Neural crest cell (in vitro differentiated cells): ENCODE measurements at places on chromosomes 1 and 21.

DNA sequence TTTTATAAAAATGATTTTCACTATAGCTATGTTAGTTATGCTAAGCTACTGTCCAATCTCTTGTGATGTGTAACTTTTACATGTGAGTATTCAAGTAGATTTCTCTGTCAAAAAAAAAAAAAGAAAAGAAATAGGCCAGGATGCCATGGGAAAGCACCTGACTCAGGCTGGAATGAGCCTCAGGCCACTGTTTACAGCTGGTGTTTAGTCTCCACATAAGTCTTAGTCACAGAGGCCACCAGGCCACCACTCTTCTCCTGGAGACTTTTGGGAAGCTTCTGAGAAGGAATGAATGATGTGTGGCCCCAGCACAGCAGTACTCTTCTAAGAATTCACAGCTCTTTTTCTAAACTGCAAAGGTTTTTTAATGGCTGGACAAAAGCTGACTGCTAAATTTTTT is 48.9 kb downstream of the CHML start:
- no peak for DNase-seq
- no peaks in the 10 kb centered on the region for H3K27me3 ChIP-seq
- H3K36me3 ChIP-seq = peaks cover 23% of the 10 kb centered on the region
- H3K4me1 ChIP-seq = no peaks in the 10 kb centered on the region
- H3K4me3 ChIP-seq = no peak overlapping the region

DNA sequence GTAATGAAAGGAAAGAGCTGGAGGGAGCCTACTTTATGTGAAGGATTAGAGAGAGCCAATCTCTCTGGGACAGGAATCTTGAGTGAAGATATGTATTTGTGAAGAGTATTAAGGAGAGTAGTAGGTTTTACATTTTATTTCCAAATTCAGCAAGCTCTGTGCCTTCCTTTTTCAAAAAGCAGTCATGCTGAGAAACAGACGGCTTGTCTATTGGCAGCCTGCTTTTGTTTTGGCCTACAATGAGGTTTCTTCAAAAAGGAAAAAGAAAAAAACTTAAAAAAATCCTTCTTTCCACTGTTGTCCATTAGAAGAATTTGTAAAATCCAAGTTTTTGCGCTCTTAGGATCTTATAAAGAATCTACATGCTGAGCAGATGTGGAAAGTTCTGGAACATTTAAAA is 103.6 kb upstream of the PTGFR start:
- DNase-seq = no peak
- H3K27ac ChIP-seq = no peak overlapping the region
- H3K4me1 ChIP-seq = peaks cover 3% of the 10 kb centered on the region
- H3K4me3 ChIP-seq = no peak overlapping the region
- H3K27me3 ChIP-seq = peaks cover 13% of the 10 kb centered on the region

DNA sequence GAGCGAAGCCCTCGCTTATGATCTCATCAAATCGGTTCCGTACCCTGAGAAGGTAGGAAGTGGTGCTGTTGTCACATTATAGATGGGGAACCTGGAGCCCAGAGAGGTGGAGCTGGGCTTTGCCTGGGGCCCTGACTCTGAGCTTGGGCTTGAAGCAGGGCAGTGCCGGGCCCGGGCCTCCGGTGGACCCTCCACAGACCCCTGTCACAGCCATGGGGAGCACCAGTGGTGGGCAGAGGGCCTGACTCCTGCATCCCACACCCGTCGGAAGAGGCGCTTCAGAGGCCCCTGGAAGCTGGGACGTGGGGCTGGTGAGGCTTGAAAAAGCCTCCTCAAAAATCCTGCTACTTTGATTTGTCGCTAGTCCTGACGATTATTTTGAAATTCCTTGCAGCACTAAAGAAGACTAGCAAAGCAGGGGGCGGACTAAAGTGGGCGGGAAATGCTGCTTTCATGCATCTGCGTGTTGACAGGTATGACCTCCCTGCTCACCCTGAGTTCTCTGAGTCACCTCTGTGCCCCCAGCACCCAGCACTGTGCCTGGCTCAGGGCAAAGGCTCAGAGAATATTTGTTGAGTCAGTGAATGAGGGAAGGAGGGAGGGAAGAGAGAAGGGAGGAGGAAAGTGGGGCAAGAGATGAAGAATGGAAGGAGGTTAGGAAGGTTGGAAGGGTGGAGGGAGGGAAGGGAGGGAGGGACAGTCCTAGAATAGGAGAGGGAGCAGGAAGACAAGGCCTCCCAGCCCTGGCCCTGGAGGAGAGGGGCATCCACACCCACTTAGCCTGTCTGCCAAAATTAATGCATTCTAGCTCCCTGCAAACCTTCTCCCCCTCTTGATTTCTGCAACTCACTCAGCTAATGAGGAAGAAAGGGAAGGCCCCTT is 262.8 kb upstream of the VAMP3 start:
- no peak for DNase-seq
- peak overlapping the region; percentile 48 for H3K27ac ChIP-seq
- H3K27me3 ChIP-seq = no peaks in the 10 kb centered on the region
- no peak overlapping the region for H3K4me3 ChIP-seq
- no peaks in the 10 kb centered on the region for H3K36me3 ChIP-seq

DNA sequence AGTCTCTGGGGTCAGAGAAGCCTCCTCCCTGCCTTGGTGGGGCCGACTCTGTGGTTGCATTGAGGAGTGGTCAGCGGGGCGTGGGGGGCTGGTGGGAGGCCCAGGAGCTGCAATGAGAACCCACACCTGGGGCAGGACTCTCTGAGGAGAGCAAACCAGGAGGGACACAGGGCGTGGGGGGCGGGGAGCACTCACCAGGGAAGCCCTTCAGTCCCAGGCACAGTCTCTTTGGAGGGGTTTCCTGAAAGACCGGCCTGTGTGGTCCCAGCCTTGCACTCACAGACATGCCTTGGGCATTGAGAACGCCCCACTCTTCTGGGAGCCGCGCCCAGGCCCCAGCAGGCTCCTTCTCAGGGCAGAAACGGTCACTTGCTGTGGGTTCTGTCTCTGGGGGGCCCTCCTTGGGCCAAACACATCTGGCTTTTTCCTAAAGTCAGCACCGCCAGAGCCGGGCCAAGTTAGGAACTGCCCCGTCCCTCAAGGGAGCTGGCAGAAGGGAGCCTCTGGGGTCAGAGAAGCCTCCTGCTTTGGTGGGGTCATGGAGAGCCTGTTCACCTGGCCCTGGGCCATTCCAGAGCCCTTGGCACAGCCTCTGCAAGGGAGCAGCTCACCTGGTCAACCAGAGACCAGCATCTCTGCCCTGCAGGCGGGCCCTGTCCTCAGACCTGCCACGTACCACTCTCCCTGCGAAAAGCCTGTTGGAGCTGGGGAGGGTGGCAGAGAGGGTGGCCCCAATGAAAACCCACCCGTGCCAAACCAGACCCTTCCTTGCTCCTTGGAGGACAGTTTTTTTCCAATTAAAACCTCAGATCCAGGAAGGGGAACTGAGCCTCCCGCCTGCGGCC is 59.9 kb upstream of the TTC34 start:
- no peaks in the 10 kb centered on the region for H3K27me3 ChIP-seq
- H3K4me1 ChIP-seq = no peaks in the 10 kb centered on the region
- H3K36me3 ChIP-seq = peaks cover 7% of the 10 kb centered on the region
- DNase-seq = no peak
- H3K4me3 ChIP-seq = no peak overlapping the region

GRCh38 chr1:107689159-107689558 is 275.8 kb downstream of the VAV3 start:
- H3K27ac ChIP-seq = no peak overlapping the region
- peaks cover 15% of the 10 kb centered on the region for H3K4me1 ChIP-seq
- H3K4me3 ChIP-seq = no peak overlapping the region
- no peak for DNase-seq
- H3K27me3 ChIP-seq = no peaks in the 10 kb centered on the region
- H3K36me3 ChIP-seq = no peaks in the 10 kb centered on the region

- H3K4me3 ChIP-seq = peak overlapping the region; percentile 96
- H3K27ac ChIP-seq = peak overlapping the region; percentile 100
- H3K27me3 ChIP-seq = peaks cover 2% of the 10 kb centered on the region
- no peak for DNase-seq
- peaks cover 40% of the 10 kb centered on the region for H3K4me1 ChIP-seq
Measured at GRCh38 chr1:150362721-150363425, 1.1 kb upstream of the RPRD2 start.
